Heart left ventricle (tissue), 16 donors: ENCODE measurements at places on chromosomes 7 and 10. TPM values are rescaled to one million over a fixed set of nuclear protein-coding genes. Genes with fewer than 3 reads are reported as not detected.

GRCh38 chr10:21673668-21674067 is 139.6 kb downstream of the MLLT10 start:
- peaks cover 11% of the 10 kb centered on the region for H3K36me3 ChIP-seq
- H3K27me3 ChIP-seq = no peaks in the 10 kb centered on the region
- H3K4me3 ChIP-seq = no peak overlapping the region
- H3K4me1 ChIP-seq = peaks cover under 1% of the 10 kb centered on the region
- no peak for DNase-seq
- H3K27ac ChIP-seq = no peak overlapping the region

ANXA8L1 gene
- 43.5 TPM for total RNA-seq

ASZ1 gene
- not detected for total RNA-seq

DNA sequence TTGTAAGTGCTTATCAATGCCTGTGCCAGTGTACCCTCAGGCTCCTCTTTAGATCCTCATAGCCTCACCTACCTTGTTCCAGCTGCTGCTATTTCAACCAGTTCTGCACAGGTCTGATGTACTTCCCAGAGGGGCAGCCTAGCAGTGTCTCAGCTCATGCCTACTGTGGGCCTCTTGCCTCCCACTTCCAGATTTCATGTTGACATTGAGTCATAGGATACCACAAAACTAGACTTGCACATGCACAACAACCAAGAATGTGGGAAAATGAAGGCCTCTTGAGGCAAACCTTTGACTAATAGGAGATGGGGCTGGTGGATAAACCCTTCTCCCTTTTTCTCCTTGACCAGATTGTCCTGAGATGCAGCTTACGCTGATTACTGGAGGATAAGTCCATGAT is 31.0 kb downstream of the PON3 start:
- H3K4me3 ChIP-seq = no peak overlapping the region
- no peak overlapping the region for H3K27ac ChIP-seq
- no peaks in the 10 kb centered on the region for H3K4me1 ChIP-seq
- no peaks in the 10 kb centered on the region for H3K27me3 ChIP-seq
- H3K36me3 ChIP-seq = no peaks in the 10 kb centered on the region

DNA sequence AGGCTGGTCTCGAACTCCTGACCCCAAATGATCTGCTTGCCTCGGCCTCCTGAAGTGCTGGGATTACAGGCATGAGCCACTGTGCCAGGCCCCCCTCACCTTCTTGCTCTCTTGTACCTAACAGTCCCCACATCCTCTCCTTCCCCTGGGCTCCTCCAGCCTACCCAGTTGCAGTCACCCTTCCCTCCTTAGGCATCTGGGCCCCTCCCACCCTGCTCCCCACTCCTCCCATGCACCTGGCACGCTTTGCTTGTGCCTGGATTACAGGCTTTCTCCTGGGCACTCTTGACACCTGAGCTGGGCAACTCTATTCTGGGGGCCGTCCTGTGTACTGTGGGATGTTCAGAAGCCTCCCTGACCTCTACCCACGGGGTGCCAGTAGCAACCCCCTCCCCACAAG is 3.0 kb downstream of the CLDN15 start:
- no peak for DNase-seq
- peaks cover under 1% of the 10 kb centered on the region for H3K36me3 ChIP-seq
- H3K27me3 ChIP-seq = no peaks in the 10 kb centered on the region

STEAP1 gene
- 1.6 TPM for total RNA-seq

GRCh38 chr7:48389977-48390376 is 218.7 kb downstream of the ABCA13 start:
- H3K36me3 ChIP-seq = no peaks in the 10 kb centered on the region
- H3K4me1 ChIP-seq = no peaks in the 10 kb centered on the region
- H3K27me3 ChIP-seq = no peaks in the 10 kb centered on the region
- DNase-seq = no peak

- H3K4me3 ChIP-seq = no peak overlapping the region
- peaks cover 5% of the 10 kb centered on the region for H3K4me1 ChIP-seq
- no peaks in the 10 kb centered on the region for H3K27me3 ChIP-seq
- H3K27ac ChIP-seq = no peak overlapping the region
These were observed 17.6 kb downstream of the MINDY4 start for GRCh38 chr7:30788640-30789333.

ETV1 gene
- total RNA-seq = 91.7 TPM

GRCh38 chr7:94129443-94130140 is 125.4 kb upstream of the BET1 start:
- H3K36me3 ChIP-seq = no peaks in the 10 kb centered on the region
- DNase-seq = no peak
- H3K4me1 ChIP-seq = no peaks in the 10 kb centered on the region

GRCh38 chr7:20484356-20484755 is 131.1 kb upstream of the ABCB5 start:
- H3K4me3 ChIP-seq = no peak overlapping the region
- no peak for DNase-seq
- no peak overlapping the region for H3K27ac ChIP-seq
- no peaks in the 10 kb centered on the region for H3K36me3 ChIP-seq
- H3K4me1 ChIP-seq = no peaks in the 10 kb centered on the region

DDC gene
- total RNA-seq = not detected

CREB5 gene
- 15.4 TPM for total RNA-seq

DNA sequence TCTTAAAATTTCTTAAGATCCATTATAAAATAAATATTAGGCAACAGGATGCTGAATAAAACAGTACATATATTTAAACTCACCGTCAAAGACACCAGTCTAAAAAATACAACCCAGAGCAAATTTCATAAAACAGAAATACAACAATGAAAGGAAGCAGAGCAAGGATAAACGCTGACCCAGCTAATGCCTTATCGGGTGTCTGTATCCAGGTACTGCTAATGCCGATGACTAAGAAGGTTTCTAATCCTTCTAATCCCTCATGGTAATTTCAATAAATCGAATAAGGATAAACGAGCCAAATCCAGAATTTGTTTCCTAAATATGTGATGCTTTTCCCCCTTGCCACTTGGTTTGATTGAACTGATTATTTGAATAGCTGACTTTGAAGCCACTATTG is 1.7 kb downstream of the HYCC1 start:
- H3K36me3 ChIP-seq = no peaks in the 10 kb centered on the region
- DNase-seq = no peak
- H3K4me3 ChIP-seq = peak overlapping the region; percentile 82
- peaks cover 19% of the 10 kb centered on the region for H3K4me1 ChIP-seq
- no peaks in the 10 kb centered on the region for H3K27me3 ChIP-seq
- no peak overlapping the region for H3K27ac ChIP-seq

FZD8 gene
- total RNA-seq = 4.0 TPM

- peaks cover 18% of the 10 kb centered on the region for H3K4me1 ChIP-seq
- DNase-seq = no peak
- H3K36me3 ChIP-seq = no peaks in the 10 kb centered on the region
- H3K4me3 ChIP-seq = peak overlapping the region; percentile 73
- H3K27ac ChIP-seq = peak overlapping the region; percentile 89
These were observed 60.2 kb upstream of the COMTD1 start for GRCh38 chr10:75295868-75296441.

- DNase-seq = no peak
- no peaks in the 10 kb centered on the region for H3K27me3 ChIP-seq
- no peak overlapping the region for H3K27ac ChIP-seq
- H3K36me3 ChIP-seq = no peaks in the 10 kb centered on the region
- H3K4me1 ChIP-seq = peaks cover 9% of the 10 kb centered on the region
These were observed 8.3 kb downstream of the IQCE start for GRCh38 chr7:2566890-2567678.

BTBD16 gene
- total RNA-seq = not detected

DNA sequence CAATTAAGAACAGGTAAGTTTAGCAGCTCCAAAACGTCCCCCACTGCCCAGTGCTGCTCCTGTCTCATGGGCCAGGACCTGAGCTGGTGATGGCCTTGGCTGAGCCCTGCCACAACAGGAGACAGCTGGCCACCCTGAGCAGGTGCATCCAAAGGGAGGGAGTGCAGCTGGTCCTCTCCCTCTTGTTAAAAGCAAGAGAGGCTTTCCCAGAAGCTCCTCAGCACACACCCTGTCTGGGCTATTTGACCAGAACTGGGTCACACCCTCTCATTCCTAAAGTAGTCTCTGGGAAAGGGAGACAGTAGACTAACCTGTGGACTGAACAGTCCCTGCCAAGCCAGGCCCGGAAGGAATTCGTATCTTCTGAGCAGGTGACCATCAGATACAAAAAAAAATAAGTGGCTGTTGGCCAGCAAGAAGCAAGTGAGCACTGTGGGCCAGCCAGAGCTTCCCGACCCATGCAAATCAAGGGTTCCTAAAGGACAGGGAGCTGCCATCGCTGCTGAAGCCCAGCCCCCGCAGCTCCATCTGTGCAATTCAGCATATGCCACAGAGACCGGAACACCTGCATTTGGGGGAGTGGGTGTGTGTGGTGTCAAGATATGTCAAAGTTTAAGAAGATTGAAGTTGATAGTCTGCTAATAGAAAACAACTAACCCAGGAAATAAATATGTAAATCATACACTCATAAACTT is 2.1 kb upstream of the TMEM72 start:
- H3K4me1 ChIP-seq = no peaks in the 10 kb centered on the region
- H3K4me3 ChIP-seq = no peak overlapping the region

DNA sequence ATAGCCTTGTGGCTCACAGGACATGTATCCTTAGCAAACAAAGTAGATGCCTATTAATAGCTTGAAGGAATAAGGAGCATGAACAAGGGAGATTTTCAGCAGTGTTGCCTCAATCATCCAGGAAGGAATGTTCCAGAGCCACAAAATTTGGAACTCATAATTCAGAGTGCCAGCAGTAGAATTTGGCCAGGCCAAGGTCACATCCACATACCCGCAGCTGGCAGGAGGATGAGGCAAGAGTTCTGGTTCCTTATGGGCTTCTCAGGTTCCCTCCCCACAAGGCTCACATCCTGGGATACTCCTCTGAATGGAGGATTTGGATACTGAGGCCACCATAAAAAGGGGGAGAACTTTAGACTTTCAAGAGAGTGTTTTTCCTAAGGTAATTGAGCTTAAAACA is 45.8 kb downstream of the SUFU start:
- no peak overlapping the region for H3K27ac ChIP-seq
- no peak overlapping the region for H3K4me3 ChIP-seq
- H3K27me3 ChIP-seq = no peaks in the 10 kb centered on the region
- no peak for DNase-seq
- peaks cover 5% of the 10 kb centered on the region for H3K4me1 ChIP-seq

DNA sequence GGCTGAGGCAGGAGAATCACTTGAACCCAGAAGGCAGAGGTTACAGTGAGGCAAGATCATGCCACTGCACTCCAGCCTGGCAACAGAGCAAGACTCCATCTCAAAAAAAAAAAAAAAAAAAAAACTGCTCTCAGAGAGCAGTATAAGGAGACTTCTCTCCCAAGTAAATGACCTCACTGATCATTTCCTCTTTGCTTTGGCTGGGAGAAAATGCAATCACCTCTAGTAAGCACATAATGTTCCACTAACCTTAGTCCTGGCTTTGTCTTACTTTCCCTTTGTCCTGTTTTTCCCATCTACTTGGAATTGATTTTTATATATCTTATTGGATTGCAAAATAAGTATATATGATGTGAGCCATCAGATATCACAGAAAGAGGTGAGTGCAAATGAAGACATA is 2.5 kb downstream of the SLC25A13 start:
- no peaks in the 10 kb centered on the region for H3K36me3 ChIP-seq
- no peak overlapping the region for H3K27ac ChIP-seq
- H3K4me3 ChIP-seq = no peak overlapping the region
- no peak for DNase-seq
- H3K4me1 ChIP-seq = peaks cover 39% of the 10 kb centered on the region

CDHR3 gene
- total RNA-seq = 1.4 TPM

MKI67 gene
- 0.09 TPM for total RNA-seq

- H3K4me3 ChIP-seq = no peak overlapping the region
- no peaks in the 10 kb centered on the region for H3K27me3 ChIP-seq
These were observed 18.5 kb downstream of the ANTXRL start for GRCh38 chr10:46305079-46305818.

- H3K27ac ChIP-seq = peak overlapping the region; percentile 23
- no peaks in the 10 kb centered on the region for H3K27me3 ChIP-seq
- H3K4me1 ChIP-seq = peaks cover 6% of the 10 kb centered on the region
- DNase-seq = peak; percentile 40
These were observed 13.2 kb downstream of the NUDCD3 start for GRCh38 chr7:44477063-44477830.

- H3K27me3 ChIP-seq = no peaks in the 10 kb centered on the region
- H3K27ac ChIP-seq = peak overlapping the region; percentile 86
- H3K36me3 ChIP-seq = peaks cover 3% of the 10 kb centered on the region
- peaks cover 11% of the 10 kb centered on the region for H3K4me1 ChIP-seq
- DNase-seq = no peak
- peak overlapping the region; percentile 98 for H3K4me3 ChIP-seq
These were observed 700 bp downstream of the MTPN start for GRCh38 chr7:135976312-135977006.

DNA sequence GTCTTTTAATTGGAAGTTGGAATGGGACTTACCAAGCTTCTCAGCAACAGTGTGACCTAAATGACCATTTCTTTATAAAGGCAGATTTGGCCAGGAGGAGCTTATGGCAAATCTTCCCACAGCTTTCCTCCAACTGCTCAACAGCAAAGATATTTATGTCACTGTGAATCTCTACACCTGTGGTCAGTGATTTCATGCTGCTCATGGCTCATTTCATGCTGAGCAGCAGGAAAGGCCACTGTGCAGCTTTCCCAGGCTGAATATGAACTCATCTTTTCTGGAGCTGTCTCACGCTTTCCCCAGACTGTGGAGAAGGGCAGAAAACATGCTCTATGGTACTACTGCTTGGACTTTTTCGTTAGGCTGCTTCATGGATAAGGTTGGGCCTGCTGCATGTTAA is 29.8 kb downstream of the CALCR start:
- peaks cover 4% of the 10 kb centered on the region for H3K27me3 ChIP-seq

DNA sequence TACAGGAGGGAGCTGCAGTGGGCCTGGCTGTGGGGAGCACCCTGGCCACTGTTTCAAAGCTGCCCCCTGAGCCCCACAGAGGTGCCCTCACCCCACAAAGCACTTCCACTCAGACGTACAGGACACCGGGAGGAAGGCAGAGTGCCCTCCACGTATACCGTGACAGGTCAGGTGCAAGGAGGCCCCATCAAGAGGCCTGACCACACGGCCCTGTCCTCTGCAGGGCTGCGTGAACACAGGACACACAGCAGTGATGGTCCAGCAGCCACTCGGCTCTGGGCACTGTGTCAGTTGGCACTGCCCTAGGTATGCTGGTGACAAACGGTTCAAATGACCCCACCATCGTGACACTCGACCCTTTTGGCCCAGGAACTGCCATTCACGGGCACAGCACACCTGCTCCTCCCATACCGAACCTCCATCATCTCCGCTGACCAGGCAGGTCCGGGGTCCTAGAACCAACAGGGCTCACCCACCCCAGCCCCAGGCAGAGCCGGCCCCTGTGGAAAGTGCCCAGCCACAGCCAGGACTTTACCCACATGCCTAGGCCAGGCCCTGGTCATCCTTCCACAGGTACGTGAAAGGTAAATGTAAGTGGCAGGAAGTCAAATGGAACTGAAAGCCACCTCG is 560.9 kb downstream of the PTPRN2 start:
- H3K4me3 ChIP-seq = no peak overlapping the region
- H3K4me1 ChIP-seq = no peaks in the 10 kb centered on the region
- H3K27ac ChIP-seq = no peak overlapping the region
- no peaks in the 10 kb centered on the region for H3K27me3 ChIP-seq
- H3K36me3 ChIP-seq = no peaks in the 10 kb centered on the region

TRIM74 gene
- not detected for total RNA-seq

PRPS1L1 gene
- total RNA-seq = not detected
